Stimulated activated CD4-positive, alpha-beta T cell treated with anti-CD3 and anti-CD28 coated beads, Interleukin-12 subunit alpha, Interleukin-12 subunit beta, amount 100 ng/mL, for 48 hours (primary cell): ENCODE measurements at places on chromosomes 16 and 17.

DNA sequence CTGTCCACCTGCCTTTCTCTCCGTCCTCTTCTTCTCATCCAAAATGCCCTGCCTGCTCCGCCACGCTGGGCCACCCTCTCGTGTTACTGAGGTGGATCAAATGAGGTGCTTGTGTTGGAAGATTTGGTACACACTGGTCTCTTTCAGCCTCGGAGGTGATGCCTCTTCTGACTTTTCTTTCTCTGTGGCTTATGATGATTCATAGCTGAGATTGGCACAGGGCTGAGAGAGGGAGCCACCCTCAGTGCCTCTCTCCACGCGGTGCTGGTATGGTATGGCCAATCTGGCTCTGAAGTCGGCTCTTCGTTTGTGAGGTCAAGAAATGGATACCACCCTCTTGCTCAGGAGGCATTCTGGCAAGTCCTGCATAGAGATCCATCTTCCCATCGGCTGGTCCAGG lies 82.4 kb downstream of the PLCG2 start:
- DNase-seq: no peak

DNA sequence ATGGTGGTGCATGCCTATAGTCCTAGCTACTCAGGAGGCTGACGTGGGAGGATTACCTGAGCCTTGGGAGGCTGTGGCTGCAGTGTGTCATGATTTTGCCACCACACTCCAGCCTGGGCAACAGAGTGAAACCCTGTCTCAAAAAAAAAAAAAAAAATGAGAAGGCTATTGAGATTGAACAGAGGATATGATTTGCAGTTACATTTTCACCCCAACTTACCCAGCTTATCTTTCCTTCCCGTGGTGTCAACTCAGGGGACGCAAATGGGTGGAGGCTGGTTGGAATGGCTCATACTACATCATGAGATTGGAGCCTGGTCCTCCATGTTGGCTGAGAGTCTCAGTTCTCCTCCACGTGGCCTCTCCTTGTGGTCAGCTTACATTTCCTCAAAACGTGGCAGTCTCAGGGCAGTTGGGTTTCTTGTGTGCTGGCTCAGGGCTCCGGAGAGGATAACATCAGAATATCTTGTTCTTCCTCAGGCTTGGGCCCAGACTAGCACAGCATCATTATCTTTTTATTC lies 17.2 kb upstream of the NSMCE1 start:
- no peak for DNase-seq

GRCh38 chr17:82053556-82054263 lies 2.0 kb downstream of the GPS1 start:
- no peak for DNase-seq

DNA sequence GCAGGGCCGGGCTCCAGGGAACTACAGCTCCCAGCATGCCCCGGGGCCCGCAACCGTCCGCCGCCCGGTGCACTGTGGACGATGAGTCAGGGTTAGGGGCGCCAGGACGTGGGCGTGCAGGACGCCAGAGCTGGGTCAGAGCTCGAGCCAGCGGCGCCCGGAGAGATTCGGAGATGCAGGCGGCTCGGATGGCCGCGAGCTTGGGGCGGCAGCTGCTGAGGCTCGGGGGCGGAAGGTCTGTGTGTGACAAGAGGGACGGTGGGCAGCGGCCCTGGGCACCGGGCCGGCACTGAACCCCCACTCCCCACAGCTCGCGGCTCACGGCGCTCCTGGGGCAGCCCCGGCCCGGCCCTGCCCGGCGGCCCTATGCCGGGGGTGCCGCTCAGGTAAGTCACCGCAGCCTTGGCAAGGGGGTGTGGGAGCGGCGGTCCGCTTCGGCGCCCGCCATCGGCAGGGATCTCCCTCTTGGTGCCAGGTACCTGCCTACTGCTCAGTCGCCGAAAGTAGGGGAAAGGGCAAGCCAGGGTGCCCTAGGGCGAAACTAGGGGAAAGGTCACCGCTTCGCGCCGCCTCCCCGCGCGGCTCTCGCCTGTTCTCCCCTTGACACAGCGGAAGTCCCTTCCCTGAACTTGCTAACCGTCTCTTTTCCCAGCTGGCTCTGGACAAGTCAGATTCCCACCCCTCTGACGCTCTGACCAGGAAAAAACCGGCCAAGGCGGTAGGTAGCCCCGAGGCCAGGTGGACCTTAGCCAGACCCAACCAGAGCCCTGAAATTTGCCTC lies at the start of the genes ACADVL and DLG4:
TSS of gene ACADVL (plus strand) at position 127 of the 781 bp plus-strand sequence. CDS start at position 174, 47 bp downstream.
TSS of gene DLG4 (minus strand) at position 25 of the 781 bp plus-strand sequence.
- DNase-seq: peak; percentile 71

DNA sequence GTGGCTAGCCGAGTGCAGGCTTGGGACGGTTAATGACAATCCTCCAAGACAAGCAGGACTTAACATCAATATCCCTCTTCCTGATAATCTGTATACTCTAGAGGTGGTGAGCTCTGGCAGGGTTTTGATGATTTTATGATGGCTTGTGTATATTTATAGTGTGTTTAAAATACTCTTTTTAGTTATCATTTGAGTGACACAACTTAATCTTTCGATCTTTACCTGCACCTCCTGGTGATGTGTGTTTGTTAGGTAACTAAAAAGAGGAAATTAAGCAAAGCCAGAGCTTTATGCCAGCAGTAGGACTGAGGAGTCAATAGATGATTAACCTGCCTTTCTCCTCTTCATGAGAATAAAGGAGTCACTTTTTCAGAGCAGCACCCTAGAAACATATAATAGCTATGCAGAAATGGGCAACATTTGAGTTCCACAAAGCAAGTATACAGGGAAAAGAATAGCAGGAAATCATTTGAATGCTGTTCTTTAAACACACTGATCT lies 210.5 kb downstream of the IRX3 start:
- DNase-seq: no peak

- DNase-seq: no peak
Measured at GRCh38 chr16:11916524-11917285, 949 bp upstream of the GSPT1 start.

- DNase-seq: no peak
Measured at GRCh38 chr16:89571636-89572035, 3.9 kb upstream of the CPNE7 start.

DNA sequence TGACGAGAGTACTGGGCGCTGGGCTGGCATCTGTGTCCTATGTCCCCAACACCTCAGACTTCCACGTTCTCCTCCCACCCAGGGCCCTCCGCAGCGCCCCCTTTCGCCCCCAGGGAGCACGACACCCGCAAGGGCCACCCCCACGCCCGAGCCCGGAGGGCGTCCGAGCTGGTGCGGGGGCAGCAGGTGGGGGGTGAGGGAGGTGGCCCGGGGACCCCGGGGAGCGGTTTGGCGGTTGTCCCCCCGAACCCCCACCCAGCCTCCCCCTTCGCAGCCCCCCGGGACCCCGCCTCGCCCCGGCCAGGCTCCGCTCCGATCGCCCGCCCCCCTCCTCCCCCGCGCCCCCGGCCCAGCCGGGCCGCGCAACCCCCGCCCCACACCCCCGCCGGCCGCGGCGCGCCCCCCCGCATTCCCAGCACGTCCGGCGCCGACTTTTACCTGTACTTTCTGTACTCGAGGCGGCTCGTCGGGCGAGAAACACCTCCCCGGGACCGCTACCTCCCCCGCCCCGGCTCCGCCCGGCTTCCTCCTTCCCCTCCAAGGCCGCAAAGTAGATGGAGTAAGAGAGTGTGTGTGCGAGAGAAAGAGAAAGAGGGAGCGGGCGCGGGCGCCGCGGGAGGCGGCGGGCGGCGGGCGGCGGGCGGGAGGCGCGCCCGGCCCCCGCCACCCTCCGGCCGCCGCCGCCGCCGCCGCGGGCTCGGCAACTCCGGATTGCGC lies 901 bp downstream of the CDYL2 start:
- no peak for DNase-seq

GRCh38 chr16:58332997-58333700 lies 38.3 kb upstream of the PRSS54 start:
- no peak for DNase-seq

DNA sequence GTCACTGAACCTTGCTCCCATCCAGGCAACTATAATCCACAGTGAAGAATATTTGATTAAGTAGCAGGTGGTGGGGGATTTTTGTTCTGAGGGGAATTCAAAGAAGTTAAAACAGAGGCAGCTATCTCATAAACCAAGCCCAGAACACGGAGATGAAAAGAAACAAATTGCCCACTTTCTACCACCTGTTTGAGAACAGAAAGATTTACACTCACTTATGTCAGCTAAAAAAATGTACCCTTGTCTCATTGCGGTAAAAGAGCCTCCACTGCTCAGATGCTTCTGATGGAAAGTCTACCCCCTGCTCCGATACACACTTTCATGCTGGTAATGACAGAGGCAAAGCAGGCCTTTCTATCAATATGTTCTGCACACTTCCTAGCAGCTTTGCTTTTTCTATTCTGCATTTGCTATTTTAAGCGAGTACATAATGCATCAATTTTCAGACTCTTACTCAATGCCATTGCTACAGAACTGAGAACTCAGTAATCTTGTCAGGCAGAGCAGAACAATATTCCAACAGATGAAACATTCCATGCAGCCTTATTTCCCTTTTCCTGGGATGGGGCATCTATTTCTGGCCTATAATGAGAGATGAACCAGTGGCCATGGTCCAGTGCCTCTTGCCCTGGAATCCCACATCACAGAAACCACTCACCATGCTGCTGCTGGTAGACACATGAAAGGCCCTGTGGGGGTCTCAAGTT lies 29.0 kb downstream of the CDK5R1 start:
- DNase-seq: no peak

DNA sequence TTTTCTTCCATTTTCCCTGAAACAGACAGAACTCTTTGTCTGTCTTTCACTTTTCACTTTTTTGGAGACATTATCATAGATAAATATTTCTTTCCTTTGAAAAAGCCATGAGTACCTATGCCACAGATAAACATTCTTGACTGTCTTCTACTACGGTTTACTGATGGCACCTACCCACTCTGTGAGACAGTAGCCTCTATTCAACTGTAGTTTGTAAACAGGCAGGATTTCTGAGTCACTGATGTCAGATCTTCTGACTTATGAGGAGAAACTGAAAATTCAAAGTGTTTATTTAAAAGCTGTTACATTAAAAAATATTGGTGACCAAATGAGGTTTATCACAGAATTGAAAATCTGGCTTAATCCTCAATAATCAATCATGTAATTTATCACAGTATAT lies 658.4 kb downstream of the TOX3 start:
- DNase-seq: no peak

DNA sequence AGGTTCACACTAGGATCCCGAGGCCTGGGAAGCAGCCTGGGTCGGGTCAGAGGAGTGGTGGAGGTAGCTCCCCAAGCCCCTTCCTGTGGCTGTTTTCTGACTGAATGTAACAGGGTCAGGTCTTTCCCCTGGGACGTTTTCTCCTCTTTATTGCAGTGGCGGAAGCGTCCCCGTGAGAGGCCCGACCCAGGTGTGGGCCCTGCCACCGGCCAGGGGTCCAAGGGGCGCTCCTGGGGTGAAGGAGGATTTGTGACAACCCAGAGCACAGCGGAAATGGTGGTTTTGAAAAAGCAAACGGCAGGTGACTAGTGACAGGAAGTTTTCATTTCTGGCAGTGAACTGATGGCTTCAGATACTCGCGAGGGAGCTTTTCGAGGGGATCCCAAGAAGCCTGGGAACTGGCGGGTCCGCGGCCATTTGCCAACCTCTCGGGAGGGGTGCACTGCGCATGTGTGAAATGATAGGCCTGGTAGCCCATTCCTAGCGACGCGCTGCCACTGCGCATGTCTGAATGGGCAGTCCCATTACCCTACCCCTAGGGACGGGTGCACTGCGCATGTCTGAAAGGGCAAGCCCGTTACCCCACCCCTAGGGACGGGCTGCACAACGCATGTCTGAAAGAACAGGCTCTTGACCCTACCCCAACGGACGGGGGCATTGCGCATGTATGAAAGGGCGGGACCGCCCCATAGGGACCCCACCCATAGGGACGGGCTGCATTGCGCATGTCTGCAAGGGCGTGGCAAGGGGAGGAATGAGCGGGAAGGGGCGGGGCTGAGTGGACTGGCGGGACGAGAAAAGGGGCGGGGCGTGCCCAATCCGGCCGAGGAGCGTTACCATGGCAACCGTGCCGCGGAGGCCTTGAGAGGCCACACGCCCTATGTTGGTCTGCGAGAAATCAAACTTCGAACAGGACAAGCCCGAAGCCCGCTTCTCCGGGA lies 1747.9 kb downstream of the TP53TG3F start:
- DNase-seq: no peak

- no peak for DNase-seq
Measured at GRCh38 chr16:12002447-12003006, 26.0 kb downstream of the SNX29 start.

DNA sequence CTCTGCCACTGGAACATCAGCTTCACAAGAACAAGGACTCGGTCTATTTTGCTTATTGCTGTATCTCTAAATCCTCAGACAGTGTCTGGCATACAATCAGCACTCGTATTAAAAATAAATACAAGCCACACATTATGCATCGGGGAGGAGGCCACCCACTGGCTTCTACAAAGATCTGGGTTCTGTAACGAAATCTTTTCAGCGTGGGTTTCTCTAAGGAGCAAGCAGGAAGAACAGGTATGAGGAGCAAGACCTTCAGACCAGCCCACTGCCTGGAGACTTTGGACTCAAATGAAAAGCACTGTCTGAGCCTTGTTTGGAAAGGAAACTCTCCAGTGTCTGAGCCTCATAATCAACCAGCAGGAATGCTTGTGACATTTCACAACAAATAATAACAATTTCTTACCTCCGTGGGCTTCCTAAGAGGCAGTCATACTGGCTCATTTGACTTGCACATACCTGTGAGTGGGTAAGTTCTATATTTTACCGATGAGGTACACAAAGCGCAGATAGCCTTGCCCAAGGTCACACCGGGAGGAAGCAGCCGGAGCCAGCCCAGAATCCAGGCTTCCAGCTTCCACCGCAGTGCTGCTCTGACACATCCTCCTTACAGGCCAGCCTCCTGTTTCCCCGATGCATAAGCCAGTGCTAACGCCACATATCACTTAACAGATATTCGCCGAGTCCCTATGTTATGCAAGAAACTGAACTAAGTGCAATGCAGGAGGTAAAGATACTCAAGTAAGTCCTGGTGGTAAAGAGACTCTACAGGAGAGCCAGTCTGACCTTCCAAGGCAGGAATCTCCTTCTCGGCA lies 118.6 kb upstream of the TNRC6C start:
- no peak for DNase-seq

DNA sequence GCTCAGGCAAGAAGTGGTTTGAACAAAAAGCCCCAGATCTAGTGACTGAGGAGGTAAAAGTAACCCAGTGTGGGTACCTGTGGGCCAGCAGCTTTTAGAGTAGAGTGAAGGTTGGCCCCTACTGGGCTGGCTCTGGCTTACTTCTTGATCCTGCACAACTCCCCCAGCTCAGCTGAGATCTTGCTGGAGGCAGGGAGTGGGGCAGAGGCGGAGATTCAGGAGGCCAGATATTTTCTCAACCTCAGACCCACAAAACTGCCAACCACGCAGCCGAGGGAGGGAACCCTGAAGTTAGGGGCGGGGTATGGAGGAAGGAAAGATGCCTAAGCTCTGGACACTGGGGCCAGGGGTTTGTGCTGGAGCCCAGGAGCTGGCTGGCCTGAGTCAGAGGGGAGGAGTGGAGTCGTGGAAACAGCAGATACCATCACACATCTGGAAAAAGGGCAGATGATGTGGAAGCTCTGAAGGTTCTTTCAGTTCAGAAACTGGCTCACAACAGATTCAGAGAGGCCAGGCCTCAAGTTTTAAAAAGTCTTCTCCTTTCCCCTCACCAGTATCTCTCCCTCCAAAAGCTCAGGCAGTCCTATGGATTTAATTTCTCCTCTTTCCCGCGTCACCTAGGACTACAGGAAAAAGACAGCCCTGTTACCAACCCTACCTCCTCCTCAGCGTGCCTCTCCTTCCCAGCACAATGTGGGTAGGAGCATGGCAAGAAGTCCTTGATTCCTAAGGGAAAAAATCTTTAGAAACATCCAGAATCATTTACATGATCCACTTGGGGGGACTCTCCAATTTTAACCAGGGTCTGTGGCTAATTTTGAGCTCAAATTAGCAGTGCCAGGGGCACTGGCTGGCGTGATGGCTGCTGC lies 48.1 kb downstream of the MYO18A start:
- no peak for DNase-seq
